ENCODE measurements at places on chromosomes 2 and 18.

DNA sequence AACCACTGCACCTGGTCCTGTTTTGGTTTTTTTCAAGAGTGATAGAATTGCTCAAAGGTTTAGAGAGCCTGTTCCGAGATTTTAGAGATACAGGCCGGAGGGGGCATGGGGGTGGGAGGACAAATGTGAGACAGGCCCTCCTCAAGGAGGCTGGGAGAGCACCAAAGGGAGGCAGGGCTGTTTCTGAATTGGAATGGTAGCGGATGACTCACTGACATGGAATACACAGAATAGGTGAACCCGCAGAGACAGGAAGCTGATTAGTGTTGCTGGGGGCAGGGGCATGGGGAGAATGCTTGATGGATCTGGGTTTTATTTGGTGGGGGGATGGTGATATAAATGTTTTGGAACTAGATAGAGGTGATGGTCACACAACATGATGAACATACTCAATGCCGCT, 111.0 kb upstream of the MGAT5 start:
- DNase-seq = no peak

DNA sequence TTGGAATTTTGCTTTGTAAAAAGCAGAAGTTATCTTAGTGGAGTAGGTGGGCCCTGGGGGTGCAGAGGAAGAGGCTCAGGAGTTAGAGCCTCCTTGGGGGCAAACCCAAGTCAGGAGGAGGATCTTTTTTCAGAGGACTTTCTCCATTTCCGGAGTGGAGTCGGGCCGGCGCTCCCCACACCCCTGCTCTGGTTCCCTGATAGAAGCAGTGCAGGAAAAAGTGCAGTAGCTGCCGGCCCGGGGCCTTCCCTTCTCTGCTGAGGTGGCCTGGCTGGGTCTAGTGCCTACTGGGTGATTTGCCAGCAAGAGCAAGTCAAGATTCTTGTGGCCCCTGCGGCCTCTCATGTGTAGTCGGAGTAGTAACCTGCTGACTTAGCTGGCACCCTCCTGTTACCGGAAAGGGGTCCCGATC, 124.2 kb upstream of the HS6ST1 start:
- DNase-seq = no peak

GRCh38 chr2:118123561-118124232, 35.4 kb downstream of the INSIG2 start:
- DNase-seq = no peak

DNA sequence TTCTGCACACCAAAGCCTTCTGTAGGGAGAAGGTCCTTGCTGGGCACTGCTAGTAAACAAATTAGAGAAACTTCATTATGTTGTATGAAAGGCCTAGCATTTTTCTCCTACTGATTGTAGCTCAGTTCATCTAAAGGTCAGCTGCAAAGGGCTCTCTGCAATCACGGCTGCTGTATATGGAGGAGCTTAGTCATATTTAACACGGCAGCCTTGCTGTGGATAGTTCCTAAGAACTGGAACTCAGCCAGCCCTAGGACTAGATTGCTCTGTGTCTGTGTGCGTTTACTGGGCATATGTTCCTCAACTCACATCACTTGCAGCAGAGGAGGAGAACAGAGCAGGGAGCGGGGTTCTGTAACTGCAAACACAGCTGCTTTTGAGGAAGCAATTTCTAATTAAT, 1103.9 kb upstream of the KLHL29 start:
- no peak for DNase-seq

- DNase-seq = no peak
Observed at GRCh38 chr2:126786765-126787164, 111.9 kb upstream of the TEX51 start.

GRCh38 chr2:113072584-113072983, 4.8 kb downstream of the IL1F10 start:
- no peak for DNase-seq

GRCh38 chr2:43258547-43259156, 32.2 kb upstream of the ZFP36L2 start:
- DNase-seq = no peak

GRCh38 chr2:168037778-168038177, 209.6 kb downstream of the STK39 start:
- DNase-seq = no peak

- no peak for DNase-seq
Observed at GRCh38 chr2:148299616-148300015, 278.7 kb downstream of the MBD5 start.

DNA sequence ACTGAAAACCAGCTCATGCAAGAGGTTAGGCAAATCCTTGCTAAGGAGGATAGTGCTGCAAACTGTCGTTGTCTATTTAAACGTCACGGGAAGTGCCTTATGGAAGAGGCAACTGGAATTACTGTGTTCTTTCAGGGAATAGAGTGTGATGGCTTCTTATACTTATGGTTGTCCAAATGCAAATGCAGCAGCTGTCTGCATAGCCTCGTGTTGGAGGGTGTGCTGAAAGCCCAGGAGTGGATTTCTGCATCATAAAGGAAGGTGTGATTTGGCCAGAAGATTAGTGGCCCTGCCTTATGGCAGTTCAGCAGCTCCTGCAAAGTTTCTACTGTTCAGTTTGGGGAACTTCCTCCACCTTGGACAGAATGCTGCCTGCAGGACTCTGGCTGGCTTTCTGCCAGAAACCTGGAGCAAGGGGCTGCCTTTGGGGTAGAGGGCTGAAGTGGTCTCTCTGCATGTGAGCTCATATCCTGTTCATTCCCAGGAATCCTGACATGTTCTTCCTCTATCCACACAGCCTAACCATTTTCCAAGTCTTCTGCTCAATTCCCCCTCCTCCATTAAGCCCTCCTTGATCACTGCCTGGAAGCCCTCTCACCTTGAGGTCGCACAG, 321.2 kb upstream of the CXCR4 start:
- DNase-seq = no peak

GRCh38 chr2:30684516-30684915, 122.7 kb downstream of the CAPN13 start:
- DNase-seq = no peak

DNA sequence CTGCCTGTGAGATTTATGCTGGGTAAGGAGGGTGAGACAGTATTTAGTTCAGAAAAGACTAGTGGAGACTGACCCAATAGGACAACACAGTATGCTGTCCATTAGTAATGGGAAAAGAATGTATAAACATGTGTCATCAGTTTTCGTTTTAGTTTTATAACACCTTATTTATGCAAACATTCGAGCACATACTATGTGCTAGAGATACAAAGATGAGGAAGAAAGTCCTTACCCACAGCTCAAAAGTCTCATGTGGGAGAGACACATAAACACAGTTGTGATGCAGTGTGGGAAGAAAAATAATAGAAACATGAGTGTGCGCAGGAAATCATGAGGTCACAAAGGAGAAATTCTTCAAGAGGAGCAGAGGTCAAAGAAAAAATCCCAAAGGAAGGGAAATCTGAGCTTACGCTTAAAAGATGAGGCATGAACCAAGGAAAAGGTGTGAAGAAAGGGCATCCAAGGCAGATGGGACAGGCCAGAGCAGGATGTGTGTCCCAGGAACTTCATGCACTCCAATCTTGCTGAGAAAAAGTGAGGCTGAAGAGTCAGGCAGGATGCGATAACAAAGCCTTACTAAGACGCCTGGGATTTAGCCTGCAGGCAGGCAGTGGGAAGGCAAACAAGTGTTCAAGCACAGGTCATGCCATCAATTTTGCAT, 8.1 kb downstream of the METTL21A start:
- no peak for DNase-seq
